Vagina (tissue), 2 donors: ENCODE measurements at places on chromosomes 13 and 19. TPM values are rescaled to one million over a fixed set of nuclear protein-coding genes. Genes with fewer than 3 reads are reported as not detected.

The C1QTNF9 gene
- total RNA-seq = not detected

The TMEM238 gene
- 5.9 TPM for total RNA-seq

The ONECUT3 gene
- total RNA-seq = not detected

The TPP2 gene
- 40.0 TPM for total RNA-seq

The ATP4B gene
- not detected for total RNA-seq

The POU4F1 gene
- total RNA-seq = not detected

The CHAF1A gene
- 21.4 TPM for total RNA-seq

The CLEC17A gene
- not detected for total RNA-seq

The PIN1 gene
- total RNA-seq = 73.4 TPM

The IGFL2 gene
- not detected for total RNA-seq

The RPS19 gene
- 1,554 TPM for total RNA-seq
